ENCODE measurements at places on chromosomes 16 and 17.

DNA sequence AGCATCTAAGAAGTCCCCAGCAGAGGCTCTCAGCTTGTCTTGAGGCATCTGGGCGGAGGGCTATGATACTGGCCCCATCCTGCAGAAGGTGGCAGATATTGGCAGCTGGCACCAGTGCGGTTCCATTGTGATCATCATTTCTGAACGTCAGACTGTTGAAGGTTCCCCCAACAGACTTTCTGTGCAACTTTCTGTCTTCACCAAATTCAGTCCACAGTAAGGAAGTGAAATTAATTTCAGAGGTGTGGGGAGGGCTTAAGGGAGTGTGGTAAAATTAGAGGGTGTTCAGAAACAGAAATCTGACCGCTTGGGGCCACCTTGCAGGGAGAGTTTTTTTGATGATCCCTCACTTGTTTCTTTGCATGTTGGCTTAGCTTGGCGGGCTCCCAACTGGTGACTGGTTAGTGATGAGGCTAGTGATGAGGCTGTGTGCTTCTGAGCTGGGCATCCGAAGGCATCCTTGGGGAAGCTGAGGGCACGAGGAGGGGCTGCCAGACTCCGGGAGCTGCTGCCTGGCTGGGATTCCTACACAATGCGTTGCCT is at the start of gene CIITA:
Gene CIITA (plus strand): TSS at position 404 of the 543 bp plus-strand sequence. CDS start 129 bp downstream, at position 533.
- peak; percentile 36 for DNase-seq

DNA sequence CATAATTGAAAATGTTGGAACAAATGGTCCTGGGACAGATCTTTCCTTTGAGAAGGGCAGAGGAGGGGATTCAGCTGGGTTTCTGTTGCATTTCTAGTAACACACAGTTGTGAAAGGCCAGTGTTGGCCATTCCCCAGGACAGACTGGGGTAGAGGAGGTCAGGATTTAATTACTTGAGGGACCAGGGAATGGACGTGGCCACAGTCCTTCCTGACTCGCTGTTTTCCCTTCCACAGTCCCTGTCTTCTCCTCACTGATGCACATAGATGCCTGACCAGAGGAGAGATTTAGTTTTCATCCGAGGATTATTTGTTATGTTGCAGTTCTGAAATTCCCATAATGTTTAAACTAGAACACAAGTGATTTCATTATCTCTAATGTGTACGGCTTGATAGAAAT is 25.2 kb upstream of the HEATR6 start:
- DNase-seq = no peak

DNA sequence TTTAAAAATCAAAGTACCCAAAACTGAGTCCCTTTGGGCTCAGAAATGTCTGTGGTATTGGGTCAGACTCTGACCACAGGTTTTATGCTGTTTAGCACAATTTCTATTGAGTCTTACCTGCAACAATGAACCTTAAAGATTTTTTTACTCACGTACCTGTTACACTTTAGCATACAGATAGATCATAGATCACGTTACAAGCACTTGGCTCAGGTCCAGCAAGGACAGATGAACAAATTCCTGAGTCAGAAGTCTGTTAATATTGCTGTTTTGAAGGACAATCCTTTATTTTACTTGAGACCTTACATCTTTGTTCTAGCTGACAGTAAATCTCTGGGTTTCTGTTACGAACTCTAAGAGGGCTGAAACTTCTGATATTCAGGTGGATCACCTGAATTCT is 12.8 kb downstream of the SLC7A6OS start:
- no peak for DNase-seq

- DNase-seq = no peak
These were observed 63.6 kb downstream of the SCNN1B start for GRCh38 chr16:23365602-23366240.

- DNase-seq = no peak
These were observed 2.8 kb upstream of the FUS start for GRCh38 chr16:31177136-31177535.

DNA sequence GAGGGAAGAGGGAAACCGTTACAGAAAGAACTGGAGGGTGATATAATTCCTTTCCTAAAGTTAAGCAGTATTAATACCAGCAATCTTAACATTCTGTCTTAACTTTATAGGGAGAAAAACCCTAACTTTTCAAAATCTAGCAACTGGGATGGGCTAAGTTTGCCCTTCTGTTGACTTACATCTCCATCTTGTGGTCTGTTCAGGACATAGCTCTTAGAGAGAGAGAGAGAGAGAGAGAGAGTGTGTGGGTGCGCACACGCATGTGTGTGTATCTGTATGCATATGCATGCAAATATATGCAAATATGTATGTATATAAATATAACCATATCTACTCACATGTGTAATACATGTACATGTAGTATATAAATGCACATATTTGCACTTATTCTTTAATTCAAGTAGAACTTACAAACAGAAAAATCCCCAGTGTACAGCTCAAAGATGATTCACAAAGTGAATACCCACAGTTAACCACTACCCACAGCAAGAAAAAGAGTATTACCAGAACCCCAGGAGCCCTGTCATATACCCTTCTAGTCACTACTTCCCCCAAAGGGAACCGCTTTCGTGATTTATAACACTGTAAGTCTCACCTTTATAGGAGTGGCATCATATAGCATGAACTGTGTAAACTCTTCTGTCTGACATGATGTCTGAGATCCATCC is 46.5 kb downstream of the STX8 start:
- DNase-seq = peak; percentile 2

DNA sequence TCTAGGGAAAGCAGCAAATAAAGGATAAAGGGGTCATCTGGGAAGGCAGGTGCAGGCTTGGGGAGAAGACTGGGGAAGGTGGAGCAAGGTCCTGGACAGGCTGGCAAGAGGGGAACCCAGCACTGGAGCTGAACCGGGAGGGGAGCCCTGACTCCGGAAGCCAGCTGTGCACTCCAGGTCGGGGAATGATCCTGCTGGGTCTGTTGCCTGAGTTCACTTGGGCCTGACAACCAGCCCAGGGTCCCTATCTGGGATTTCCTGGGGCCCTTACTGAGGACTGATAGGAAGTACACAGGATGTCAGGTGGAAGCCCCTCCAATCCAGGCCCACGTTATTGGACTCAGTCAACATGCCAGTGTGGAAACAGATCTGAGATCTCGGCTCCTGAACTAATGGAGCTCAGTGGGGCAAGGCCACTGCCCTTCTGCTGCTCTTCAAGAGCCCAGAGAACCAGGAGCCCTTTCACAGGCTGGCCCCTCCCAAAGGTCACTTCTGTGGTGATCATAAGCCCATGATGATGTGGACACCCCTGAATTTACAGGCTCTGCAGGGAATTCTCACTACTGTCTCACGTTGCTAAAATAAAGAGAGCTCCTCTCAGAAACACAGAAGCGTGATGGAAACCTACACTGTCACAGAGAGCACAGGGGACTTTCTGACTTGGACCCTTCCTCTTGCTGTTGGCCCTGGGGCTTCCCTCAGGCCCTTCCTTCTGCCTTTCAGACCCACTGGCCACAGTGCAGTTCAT is 19.9 kb upstream of the PITPNM3 start:
- no peak for DNase-seq

GRCh38 chr17:32208436-32208835 is 57.2 kb upstream of the RHBDL3 start:
- no peak for DNase-seq

DNA sequence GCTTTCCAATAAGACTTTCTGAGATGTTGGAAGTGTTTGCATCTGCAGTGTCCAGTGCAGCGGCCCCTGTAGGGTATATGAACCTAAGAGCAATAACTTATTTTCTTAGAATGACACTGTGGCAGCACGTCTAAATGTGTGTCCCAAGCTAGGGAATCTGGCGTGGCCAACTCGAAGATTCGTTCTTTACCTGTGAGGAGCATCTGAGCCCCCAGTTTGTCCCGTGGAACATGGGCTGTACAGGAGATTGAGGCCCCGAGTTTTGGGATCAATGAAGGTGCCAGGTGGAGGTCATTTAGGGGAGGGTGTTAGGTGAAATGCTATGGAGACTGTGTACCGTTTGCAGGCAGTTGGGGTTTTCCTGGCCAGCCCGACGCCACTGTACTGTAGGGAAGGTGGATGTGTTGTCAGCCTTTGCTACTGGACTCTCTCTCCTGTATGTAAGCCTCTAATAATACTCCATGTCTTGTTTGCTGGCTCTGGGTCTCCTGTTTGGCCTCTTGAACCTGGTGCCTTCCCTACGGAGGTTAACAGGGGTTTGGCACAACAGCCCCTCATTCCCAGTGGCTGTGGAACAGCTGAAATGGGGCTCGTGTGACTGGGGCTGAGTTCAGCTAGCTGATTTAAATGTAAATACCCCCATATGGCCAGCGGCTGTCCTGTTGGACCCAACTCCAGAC is 45.5 kb upstream of the SDK2 start:
- DNase-seq = no peak

- no peak for DNase-seq
These were observed 5.3 kb upstream of the IRX3 start for GRCh38 chr16:54291656-54292487.

GRCh38 chr17:73227379-73227778 is 34.3 kb downstream of the CPSF4L start:
- DNase-seq = no peak

DNA sequence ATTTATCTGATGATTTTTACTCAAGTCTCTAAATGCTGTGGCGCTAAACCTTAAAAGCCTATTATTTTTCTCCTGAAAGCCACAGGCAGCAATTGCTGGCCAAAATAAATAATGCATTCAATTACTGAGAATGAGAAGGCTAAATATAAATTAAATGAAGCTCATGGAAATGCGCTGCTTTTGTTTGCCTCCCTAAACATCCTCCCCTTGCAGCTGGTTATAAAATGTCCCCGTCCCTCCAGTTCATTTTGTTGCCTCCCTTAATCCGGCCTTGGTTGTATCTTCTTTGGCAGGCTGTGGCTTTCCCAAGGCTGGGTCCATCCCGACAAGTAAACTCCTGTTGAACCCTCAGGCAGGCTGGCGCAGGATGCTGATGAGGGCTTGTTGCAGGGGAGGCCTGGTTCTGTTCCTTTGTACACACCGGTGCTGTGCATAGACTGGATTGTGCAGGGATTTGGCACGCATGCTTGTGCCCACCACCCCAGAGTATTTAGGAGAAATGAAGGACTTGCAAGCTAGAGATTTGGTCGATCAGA is 62.7 kb downstream of the KNOP1 start:
- DNase-seq = no peak

- no peak for DNase-seq
These were observed 3.0 kb downstream of the MOSMO start for GRCh38 chr16:22010902-22011301.

DNA sequence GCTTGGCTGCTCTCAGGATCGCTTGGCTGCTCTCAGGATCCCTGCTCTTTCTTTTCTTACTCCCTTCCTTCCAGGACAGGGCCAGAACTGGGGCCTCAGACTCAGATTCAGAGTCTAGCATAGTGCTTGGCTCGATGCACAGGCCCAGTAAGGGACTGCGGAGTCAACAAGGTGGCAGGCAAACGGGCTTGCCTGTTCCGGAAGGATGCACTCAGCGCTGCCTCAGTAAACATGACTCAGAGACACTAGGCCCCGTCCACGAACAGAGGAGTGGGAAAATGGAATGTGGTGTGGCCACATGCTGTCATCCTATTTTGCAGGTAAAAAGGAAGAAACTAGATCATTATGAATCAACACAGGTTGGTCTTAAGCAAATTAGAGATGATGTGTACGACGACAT is 9.8 kb downstream of the SPHK1 start:
- no peak for DNase-seq

- peak; percentile 54 for DNase-seq
These were observed 19.9 kb upstream of the PLLP start for GRCh38 chr16:57304169-57305061.

DNA sequence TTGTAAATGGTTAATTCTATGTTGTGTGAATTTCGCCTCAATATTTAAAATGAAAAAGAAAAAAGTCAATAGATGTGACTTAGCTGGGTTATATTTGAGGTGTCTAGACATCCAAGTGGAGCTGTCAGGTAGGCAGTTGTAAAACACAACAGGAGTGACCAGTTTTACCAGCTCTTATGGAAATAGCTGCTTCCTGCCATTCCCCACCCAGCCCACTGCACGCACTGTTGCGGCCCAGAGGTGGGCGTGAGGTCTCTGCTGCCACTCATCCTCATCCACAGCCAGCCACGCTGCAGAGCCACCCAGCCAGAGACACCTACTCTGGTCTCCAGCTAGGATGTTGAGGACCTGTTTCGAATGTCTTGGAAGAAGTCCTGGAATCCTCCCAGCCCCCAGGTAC is 3.4 kb upstream of the CARD14 start:
- DNase-seq = no peak

DNA sequence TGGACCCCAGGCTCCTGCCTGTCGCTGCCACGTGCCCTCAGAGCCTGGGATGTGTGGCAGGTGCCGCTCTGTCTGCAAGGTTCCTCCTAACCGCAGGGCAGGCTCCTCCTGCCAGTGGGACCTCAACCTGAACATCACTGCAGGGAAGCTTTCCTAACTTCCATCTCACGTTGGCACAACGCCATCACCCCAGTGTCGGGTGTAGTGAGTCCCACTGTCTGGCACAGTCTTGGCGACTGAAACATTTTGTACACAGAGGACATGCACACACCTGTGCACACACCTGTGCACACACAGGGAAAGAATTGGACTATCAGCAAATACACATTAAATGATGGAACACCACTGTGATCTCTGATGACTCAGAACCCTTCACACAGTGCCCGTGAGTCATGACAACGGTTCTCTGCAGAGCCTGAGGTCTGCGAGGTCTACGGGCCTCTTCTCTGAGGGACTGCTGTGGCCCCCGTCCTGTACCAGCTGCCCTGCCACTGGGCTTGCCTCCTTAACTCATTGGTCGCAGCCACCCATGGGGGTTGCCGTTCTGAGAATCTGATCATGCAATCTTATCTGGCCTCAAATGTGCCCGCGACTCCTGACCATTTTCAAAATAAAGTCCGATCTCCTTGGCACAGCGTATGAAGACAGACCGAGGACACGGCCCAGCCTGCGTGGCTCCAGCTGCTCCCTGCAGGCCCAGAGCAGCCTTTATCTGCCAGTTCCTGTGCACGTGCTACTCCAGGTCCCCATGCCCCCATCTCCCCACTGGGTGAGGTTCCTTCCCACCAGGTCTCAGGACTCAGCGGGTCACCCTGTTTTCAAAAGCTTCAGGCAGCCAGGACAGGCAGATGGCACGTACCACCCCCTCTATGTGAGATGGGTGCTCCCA is 7.6 kb downstream of the CCDC57 start:
- DNase-seq = no peak

GRCh38 chr16:57604177-57604576 is 24.3 kb upstream of the ADGRG1 start:
- DNase-seq = no peak

DNA sequence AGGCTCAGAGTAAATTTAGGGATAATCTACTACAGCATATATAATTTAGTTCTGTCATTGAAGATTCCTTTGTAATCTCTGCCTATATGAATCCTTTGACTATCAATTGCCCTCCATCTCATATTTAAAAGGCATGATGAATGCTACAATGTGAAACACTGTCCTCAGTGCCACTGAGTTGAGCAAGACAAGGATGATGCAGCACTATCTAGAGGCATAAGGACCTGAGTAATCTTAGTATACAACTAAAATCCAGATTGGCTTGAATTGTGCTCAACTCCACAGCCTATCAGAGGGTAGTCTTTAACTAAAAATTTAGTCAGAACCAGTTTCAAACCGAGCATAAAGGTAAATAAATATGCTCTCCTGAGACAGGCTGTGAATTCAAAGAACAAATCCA is 11.6 kb upstream of the STRADA start:
- no peak for DNase-seq

- DNase-seq = no peak
These were observed 10.2 kb downstream of the POLR2C start for GRCh38 chr16:57472665-57473060.

GRCh38 chr17:49162866-49163265 is 30.3 kb downstream of the B4GALNT2 start:
- no peak for DNase-seq

- DNase-seq = no peak
These were observed 2.8 kb downstream of the FN3K start for GRCh38 chr17:82737967-82738877.

- no peak for DNase-seq
These were observed 203.5 kb upstream of the GOT2 start for GRCh38 chr16:58937661-58938060.
